Activated CD8-positive, alpha-beta memory T cell treated with anti-CD3 and anti-CD28 coated beads for 1 hour (primary cell): ENCODE measurements at places on chromosomes 1 and 21.

DNA sequence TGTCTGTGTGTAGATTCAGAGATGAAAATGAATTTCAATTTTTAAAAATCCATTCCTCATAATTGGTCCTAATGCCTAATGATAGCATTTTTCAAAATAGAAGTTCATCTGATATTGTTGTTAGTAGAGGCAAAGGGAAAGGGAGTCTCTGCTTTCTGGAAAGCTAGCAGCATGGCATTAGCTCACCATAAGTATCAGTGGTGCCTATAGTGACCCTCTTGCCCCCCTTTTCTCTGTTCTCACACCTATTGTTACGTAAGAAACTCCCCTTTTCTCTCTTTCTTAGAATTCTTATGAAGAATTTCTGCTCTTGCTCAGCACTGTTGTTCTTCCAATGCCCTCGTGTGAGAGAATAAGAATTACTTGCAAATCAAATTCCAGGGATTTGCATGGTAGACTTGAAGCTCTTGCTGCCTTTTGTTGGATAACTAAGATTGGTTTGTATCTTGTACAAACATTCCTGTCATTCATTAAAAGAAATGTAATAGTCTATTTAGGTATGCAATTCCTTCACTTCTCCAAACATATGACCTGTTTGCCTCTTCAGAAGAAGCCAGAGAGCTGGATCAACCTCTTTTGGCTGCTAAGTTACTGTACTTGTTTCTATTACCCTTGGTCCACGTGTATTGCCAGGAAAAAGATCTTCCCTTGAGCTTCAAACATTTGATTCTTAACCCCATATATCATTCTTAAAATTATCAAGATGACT, 69.2 kb upstream of the MAGI3 start:
- DNase-seq, result no peak

DNA sequence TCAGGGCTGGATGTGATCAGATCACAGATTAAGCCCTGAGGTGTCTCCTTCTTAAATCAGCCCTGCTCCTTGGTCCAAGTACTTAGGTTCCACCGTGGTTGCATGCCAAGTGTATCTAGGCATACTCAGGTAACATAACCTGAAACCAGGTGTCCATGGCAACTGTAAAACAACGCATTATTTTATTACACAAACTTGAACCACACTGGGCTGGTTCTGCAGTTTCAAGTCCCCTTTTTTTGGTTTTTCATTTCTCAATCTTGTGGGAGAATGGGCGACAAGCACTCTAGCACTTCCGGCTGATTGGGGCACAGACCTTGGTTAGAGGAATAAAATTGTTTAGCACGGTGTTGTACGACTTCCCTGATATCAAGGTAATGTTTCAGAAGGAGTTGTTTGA, 65.2 kb downstream of the GBP6 start:
- DNase-seq, result no peak

DNA sequence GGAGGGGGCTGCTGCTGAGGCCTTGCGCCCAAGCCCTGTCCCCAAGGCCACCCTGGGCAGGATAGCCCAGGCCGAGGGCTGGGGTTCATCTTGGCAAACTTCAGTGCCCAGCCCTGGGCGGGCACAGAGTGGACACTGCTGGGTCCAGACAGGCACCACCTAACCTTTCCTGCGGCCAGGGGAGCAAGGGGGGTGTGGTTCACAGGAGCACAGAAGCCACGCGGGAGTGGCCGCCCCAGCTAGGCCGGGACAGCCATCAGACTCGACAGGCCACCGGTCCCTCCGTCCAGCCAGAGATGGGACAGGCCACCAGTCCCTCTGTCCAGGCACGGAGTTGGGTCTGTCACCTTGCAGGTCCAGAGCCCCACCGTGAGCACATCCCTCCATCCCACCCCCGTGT, 28.9 kb downstream of the ARHGEF16 start:
- DNase-seq, result no peak

DNA sequence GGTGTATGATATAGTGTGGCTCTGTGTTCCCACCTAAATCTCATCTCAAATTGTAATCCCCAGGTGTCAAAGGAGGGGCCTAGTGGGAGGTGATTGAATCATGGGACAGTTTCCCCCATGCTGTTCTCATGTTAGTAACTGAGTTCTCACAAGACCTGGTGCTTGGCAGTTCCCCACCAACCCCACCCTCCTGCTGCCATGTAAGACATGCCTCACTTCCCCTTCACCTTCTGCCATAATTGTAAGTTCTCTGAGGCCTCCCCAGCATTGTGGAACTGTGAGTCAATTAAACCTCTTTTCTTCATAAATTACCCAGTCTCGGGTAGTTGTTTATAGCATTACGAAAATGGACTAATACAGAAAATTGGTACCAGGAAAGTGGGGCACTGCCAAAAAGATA, 1705.3 kb downstream of the NCAM2 start:
- no peak for DNase-seq

DNA sequence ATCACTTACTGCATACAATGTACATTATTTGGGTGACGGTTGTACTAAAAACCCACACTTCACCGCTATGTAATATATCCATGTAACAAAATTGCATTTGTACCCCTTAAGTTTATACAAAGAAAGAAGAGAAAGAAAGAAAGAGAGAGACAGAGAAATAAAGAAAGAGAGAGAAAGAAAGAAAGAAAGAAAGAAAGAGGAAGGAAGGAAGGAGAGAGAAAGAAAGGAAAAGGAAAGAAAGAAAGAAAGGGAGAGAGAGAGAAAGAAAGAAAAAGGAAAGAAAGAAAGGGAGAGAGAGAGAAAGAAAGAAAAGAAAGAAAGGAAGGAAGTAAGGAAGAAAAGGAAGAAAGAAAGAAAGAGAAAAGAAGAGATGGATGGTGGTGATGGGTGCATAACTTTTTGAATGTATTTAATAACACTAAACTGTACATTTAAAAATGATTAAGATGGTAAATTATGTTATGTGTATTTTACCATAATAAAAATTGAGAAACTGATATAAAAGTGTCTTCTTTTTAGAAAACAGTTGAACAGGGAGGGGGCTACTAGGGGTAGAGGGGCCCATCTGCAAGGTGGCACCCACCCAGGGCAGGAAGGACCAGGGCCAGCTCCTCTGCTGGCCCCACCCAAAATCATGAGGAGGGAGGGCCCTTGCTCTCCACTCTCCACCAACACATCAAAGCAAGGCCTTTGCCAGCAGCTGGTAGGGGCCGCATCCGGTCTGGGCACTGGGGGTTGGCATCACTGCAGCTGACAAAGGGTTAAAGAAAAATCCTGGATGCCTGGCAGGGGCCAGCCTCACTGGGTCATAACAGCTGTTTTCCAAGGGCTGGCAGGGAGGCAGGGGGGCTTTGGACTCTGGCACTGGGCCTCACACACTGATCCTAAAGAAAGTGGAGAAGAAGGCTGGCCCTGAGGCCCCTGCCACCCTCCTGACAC, 153.9 kb upstream of the EDN2 start:
- no peak for DNase-seq

DNA sequence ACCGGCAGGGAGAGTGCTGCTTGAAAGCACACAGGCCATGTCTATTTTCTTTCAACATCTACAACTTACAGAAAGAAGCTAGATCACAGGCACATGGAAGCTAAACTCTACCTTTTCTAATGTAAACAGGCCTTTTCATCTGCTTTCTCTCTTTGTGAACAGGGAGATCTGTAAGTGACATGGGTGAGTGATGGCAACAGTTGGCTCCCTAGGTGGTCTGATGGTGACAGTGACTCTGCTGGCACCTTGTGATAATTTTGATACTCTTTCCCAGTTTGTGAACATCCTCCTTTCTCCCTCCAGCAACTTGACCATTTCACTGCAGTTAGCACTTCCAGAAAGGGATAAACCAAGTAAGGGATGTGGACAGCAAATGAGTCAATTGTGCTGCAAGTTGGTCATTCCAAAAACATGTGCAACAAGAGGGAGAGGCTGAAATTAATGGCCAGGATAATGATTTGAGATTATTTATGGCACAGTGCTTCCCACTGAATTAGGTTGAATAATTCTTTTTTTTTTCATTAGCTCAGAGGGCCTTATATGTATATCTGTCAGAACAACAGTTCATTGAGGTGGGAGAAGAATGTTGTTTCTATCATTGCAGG, 89.5 kb downstream of the XCL2 start:
- DNase-seq, result no peak
